Heart left ventricle (tissue), 16 donors: ENCODE measurements at places on chromosomes 4 and X. TPM values are rescaled to one million over a fixed set of nuclear protein-coding genes. Genes with fewer than 3 reads are reported as not detected.

DYNLT3 gene
- 31.8 TPM for total RNA-seq

HSFX1 gene
- 2.9 TPM for total RNA-seq

- no peak for DNase-seq
- no peak overlapping the region for H3K27ac ChIP-seq
- no peaks in the 10 kb centered on the region for H3K36me3 ChIP-seq
- H3K4me1 ChIP-seq = no peaks in the 10 kb centered on the region
- no peak overlapping the region for H3K4me3 ChIP-seq
- H3K27me3 ChIP-seq = peaks cover 29% of the 10 kb centered on the region
Observed at GRCh38 chr4:6047130-6047673, 29.0 kb upstream of the C4orf50 start.

DNA sequence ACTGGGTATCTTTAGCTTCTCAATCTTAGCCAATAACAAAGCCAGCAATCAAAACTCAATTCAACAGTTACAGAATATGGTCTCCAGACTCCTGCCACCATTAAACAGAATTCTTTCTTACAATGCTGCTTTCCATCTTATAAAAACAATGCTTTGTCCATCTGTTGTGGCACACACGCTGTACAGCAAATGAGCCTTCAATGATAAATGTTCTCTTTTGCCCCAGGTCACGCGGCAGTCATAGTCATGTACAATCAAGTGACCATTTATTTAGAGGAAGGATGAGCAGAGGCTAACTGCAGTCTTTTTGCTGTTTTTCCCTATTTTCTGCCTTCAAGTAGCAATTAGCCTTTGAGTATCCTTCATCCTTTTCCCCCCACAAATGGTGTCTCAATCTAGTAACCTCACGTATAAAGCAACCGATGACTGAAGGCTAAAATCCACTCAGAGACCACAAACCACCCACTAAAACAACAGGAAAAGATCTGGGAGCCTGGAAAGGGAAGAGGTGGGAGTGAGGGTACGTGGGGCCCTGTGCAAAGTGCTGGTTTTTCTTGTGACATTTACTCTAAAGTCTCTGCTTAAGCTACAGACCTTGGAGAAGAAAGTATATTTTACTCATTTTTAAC lies 24.4 kb downstream of the TRIM2 start:
- H3K36me3 ChIP-seq = no peaks in the 10 kb centered on the region
- no peak for DNase-seq
- no peaks in the 10 kb centered on the region for H3K27me3 ChIP-seq
- H3K4me1 ChIP-seq = peaks cover 50% of the 10 kb centered on the region

DNA sequence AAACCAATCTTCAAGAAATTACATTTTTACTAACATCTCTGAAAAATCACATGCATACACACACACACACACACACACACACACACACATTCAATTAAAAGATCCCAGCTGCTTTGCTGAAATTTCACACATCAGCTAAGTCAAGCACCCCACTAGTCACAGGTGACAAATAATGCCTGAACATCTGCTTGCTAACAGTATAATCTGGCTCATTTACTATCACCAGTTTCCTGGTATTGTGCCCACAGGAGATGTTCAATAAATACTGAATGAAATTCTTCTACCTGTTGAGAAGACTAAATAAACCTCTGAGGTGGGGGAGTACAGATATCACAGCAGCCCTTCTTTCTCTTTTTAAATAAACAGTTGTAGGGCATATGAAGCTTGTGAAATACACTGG lies 994.0 kb downstream of the ARAP2 start:
- DNase-seq = no peak
- no peaks in the 10 kb centered on the region for H3K36me3 ChIP-seq
- H3K27ac ChIP-seq = no peak overlapping the region
- H3K4me3 ChIP-seq = no peak overlapping the region
- no peaks in the 10 kb centered on the region for H3K27me3 ChIP-seq

GRCh38 chr4:84927428-84927827 lies 39.1 kb downstream of the WDFY3 start:
- no peaks in the 10 kb centered on the region for H3K4me1 ChIP-seq
- no peak overlapping the region for H3K4me3 ChIP-seq
- H3K36me3 ChIP-seq = peaks cover 14% of the 10 kb centered on the region
- H3K27me3 ChIP-seq = no peaks in the 10 kb centered on the region
- DNase-seq = no peak
- H3K27ac ChIP-seq = no peak overlapping the region

- no peak overlapping the region for H3K4me3 ChIP-seq
- H3K36me3 ChIP-seq = no peaks in the 10 kb centered on the region
- no peaks in the 10 kb centered on the region for H3K27me3 ChIP-seq
- H3K4me1 ChIP-seq = no peaks in the 10 kb centered on the region
- H3K27ac ChIP-seq = no peak overlapping the region
Observed at GRCh38 chr4:80631861-80632260, 296.3 kb downstream of the CFAP299 start.

GRCh38 chr4:37381040-37381668 lies 136.6 kb downstream of the NWD2 start:
- no peaks in the 10 kb centered on the region for H3K36me3 ChIP-seq
- H3K4me3 ChIP-seq = no peak overlapping the region
- no peak for DNase-seq
- no peaks in the 10 kb centered on the region for H3K27me3 ChIP-seq
- H3K27ac ChIP-seq = no peak overlapping the region
- no peaks in the 10 kb centered on the region for H3K4me1 ChIP-seq
